Fibroblast of lung (primary cell): ENCODE measurements at places on chromosomes 1 and 21. TPM values are rescaled to one million over a fixed set of nuclear protein-coding genes. Genes with fewer than 3 reads are reported as not detected.

- DNase-seq = no peak
Observed at GRCh38 chr1:170369417-170369816, 162.5 kb upstream of the GORAB start.

DNA sequence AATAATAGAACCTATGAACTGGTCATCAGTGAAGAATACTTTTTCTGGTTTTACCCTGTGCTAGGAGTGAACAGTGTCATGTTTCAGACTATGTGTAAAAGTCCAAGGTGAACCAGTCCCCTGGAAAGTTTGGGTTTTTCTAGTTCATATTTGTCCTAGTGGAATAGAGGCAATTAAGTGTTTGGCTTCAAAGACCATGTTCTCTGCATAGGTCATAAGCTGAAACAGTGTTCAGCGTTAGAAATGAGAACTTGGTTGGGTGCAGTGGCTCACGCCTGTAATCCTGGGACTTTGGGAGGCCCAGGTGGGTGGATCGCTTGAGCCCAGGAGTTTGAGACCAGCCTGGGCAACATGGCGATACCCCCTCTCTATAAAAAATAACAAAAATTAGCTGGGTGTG, 77.5 kb downstream of the UCK2 start:
- no peak for DNase-seq

Gene CELA3B
- not detected in 2 replicates for total RNA-seq

Gene RGS8
- total RNA-seq = not detected in 2 replicates

GRCh38 chr1:228018961-228019721, 12.3 kb downstream of the WNT3A start:
- no peak for DNase-seq

Gene GPR61
- total RNA-seq = 0.26 TPM in 1 of 2 replicates, not detected in the other

GRCh38 chr1:158998037-158998780, 11.5 kb upstream of the IFI16 start:
- no peak for DNase-seq

DNA sequence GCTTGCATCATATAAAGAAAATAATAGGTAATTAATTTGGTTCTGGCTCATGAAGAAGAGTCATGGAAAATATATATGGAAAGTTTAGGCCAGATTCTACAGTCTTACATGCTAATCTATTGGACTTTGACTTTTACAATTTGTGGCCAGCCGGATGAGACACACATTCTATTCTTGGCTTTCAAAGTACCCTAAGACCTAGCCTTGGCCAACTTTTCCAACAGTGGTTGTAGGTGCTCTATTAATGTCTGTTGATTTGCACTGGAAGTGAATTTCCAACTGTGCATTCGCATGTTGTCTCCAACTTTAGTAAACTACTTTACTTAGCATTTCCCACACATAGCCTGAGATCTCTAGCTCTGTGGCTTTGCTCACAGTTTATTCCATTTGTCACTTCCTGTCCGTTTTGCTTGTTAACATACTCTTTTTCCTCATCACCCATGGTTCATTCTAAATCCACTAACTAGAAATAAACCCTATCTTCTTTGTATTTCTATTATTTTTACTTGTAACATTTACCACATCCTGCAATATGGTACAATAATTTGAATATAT, 644.0 kb downstream of the PTPRC start:
- DNase-seq = no peak

DNA sequence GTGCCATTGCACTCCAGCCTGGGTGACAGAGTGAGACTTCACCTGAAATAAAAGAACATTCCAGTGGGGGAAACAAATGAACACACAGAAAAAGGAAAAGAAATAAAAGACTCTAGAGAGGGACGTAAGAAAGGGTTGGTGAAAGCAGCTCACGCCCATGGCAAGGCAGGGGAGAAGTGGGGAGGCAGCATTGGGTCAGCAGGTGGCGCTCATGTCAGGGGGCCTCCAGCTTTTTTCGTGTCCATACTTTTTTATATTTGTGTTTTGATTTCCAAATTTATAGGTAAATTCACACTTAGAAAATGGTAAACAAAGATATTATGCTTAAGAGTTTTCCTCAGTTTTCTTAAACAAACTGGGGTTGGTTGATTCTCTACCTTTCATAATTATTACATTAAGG, 45.5 kb downstream of the VPS13D start:
- no peak for DNase-seq

GRCh38 chr1:182384387-182384960, 7.1 kb downstream of the GLUL start:
- DNase-seq = no peak

DNA sequence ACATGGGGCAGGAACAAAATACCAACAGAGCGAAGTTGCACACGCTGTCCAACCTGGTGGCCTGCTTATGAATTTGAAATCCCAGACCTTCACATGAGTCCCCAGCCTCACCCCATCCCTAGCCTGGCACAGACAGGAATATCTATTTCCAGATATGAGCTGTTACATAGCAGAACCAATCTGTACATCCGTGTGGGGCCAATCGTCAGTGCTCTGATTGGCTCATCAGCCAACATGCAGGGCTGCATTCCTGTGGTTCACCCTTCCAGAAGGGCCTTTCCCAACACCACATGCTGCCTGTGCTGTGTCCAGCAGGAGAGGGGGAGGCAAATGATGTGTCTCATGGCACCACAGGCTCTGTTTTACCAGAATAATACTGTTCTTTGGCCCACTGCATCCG, 31.3 kb downstream of the CCN1 start:
- peak; percentile 99 for DNase-seq

- no peak for DNase-seq
Observed at GRCh38 chr1:224767031-224767430, 150.9 kb downstream of the CNIH3 start.

GRCh38 chr1:12384836-12385456, 155.1 kb downstream of the VPS13D start:
- DNase-seq = no peak

DNA sequence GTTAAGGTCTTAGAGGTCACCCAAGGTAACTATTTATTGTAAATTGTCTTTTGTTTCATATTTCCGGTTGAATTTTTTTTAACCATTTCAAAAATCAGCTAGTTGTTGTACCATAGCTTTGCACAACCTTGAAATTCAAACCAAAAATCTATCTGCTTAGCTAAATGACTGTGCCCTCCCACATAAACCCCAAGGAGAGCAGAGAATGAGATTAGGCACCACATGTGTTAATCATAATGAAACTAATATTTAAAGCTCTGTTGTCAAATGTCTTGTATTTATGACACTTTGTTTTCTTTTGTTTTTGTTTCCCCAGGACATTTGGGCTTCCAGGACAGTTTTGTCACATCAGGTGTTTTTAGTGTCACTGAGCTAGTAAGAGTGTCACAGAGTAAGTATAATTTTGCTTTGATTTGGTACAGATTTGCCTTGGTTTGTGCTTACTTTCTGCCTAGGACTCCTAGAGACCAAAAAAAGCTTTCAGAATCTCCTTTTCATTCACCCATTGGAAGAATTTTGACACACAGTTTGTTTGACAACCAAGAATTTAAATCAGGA, 249.9 kb downstream of the NFIA start:
- DNase-seq = no peak

Gene CD1D
- total RNA-seq = 0.51 and 0.66 TPM in 2 replicates

Gene FLG2
- not detected in 2 replicates for total RNA-seq

Gene CYB561D1
- total RNA-seq = 5.1 and 6.6 TPM in 2 replicates

GRCh38 chr1:159175571-159175970, 4.2 kb downstream of the CADM3 start:
- DNase-seq = no peak

DNA sequence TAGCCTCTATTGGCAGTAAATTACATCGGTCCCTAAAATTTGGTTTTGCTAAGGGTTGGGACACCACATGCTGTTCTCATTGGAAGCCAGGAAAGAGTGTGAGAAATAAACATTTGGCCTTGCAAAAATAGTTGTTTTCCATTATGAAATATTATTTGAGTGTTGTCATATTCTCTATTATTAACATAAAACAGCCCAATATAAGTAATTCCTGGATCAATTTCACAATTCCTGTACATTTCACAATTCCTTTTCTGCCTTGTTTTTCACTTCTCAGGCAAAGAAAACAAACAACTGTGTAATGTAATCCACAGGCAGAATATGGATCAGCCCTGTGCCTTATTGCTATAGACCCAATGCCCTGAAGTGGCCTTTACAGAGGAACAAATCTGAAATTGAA, 40.5 kb downstream of the C1orf87 start:
- DNase-seq = no peak

DNA sequence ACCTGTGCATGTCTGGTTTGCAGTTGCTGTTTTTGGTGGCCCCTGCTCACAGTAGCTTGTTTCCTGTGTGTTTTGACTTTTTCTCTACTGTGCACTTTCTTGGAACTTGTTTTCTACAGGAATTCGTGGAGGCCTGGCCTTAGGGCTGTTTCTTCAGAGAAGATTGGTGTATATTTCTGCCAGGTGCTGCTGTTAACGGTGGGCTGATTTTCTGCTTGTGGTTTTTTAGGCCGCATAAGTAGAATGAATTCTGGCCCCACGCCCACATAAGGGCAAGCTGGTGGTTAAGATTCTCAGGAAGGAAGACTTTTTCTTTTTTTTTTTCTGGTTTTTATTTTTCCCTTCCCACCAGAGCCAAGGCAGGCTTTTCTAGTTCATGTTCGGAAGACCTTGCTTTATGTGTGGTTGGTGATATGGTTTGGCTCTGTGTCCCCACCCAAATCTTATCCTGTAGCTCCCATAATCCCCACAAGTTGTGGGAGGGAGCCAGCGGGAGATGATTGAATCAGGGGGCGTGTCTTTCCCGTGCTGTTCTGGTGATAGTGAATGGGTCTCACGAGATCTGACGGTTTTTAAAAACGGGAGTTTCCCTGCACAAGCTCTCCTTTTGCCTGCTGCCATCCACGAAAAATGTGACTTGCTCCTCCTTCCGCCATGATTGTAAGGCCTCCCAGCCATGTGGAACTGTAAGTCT, 71.5 kb upstream of the DISP3 start:
- DNase-seq = peak; percentile 19

GRCh38 chr1:224517171-224517570, 82.6 kb upstream of the WDR26 start:
- DNase-seq = no peak

Gene LIPI
- total RNA-seq = not detected in 2 replicates

DNA sequence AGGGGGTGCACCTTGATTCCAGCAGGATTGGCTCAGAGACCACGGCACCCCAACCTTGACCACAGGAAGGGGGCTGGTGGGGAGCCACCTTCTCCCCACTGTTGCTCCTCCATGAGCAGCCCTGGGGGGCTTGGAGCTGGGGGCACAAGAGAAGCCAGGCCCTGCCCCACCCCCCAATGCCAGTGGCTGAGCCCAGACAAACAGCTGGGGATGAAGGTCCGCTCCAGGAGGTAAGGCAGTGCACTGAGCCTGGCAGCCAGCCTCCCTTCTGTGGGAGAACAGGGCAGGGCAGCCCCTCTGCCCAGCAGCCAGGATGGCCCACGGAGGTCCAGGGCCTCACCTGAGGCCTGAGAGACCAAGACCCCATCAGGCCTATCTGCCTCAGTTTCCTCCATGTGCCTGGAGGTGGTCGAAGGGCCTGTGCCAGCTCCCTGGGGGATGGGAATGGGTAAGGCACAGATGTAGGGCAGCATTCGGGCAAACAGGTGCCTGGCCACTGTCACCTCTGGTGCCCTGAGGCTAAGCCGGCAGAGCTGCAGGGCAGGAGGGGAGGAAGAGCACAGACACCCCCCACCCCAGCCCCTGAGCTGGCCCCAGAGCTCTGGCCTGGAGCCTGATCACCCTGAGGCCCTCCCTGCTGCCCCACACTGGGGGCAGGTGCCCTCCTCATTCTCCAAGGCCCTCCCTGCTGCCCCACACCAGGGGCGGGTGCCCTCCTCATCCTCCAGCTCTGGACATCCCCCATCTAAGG, 7.1 kb downstream of the ITGB2 start:
- DNase-seq = no peak

Gene ITPKB
- total RNA-seq = 15.9 and 32.4 TPM in 2 replicates

Gene RXFP4
- total RNA-seq = not detected in 2 replicates

- DNase-seq = peak; percentile 98
Observed at GRCh38 chr1:30888391-30888790, 20.2 kb downstream of the SDC3 start.

DNA sequence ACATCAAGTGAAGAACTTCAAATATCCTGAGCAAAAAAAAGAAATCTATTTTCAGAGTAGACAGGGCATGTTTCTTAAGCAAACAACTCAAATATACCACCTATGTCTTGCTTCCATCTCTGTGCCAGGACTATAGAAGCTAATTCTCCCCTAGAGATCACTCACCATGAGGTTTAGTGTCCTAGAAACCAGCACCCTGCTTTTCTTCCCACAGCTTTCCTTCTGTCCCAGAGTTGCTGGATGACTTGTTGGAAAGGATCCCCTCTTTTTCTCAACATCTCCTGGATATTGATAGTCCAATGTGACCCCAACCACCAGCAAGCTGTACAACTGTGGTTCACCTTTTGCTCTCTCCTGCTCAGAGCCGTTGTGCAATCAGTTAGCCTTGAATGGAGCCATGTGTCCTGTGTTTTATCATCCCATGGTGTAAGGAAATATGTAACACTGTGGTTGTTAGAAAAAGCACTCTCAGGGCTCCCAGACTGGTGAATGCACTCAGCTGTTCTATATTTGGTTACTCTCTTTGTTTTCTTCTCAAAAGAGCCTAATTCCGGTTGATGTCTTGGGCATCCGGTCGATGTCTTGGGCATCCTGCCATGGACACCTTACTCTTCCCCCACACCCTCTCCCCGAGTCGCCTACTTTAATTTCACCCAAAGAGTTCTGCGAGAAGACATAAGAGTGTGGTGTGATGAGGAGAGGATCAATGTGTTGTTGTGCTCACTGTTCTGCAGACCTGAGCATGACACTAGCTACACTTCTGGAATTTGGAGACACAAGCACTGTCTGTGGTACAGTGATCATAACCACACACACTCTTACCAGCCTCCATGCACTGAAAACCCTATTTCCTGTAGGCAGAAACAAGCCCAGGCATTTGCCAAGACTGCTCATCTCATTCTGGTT, 1.7 kb downstream of the TNFSF4 start:
- DNase-seq = peak; percentile 91

- peak; percentile 70 for DNase-seq
Observed at GRCh38 chr1:221672239-221672645, 69.6 kb downstream of the DUSP10 start.

DNA sequence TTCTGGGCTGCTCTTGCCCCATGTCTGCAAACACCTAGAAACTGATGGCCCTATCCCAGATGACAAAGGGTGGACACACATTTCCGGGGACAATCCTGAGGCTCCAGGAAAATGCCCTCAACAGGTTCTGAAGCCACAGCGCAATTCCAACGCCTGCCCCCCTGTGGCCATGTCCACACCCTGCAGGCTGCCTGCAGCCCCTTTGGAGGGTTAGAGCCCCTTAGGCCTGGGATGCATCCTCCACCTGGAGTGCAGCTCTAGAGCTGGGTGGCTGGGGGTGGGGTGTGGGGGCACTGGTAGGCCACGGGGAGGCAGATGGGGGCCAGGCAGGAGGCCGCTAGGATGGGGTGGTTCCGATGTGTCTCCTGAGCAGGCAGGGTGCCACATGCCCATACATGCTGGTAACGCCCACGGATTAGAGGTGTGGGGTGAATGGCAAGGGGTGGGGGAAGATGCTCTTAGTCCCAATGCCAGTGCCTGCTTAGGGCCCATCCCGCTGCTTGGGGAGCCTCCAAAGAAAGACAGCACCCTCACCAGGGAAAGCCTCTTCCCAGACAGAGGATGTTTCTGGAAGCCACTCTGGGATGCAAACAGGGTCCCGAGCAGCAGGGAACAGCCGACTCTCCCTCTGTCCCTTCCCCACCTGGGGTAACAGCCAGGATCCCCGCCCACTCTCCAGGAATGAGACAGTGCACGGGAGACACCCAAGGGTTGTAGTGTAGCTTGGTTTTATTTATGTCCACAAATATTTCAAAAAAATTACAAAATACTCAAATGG, 34.0 kb downstream of the SLC45A1 start:
- no peak for DNase-seq

- no peak for DNase-seq
Observed at GRCh38 chr1:81577004-81577697, 223.6 kb upstream of the ADGRL2 start.

Gene GJA9
- under 0.01 TPM in 1 of 2 replicates, not detected in the other for total RNA-seq
